ENCODE measurements at places on chromosomes 7 and 10.
A peak's percentile ranks its signal among the peaks of the same experiment; 100 is the strongest.

DNA sequence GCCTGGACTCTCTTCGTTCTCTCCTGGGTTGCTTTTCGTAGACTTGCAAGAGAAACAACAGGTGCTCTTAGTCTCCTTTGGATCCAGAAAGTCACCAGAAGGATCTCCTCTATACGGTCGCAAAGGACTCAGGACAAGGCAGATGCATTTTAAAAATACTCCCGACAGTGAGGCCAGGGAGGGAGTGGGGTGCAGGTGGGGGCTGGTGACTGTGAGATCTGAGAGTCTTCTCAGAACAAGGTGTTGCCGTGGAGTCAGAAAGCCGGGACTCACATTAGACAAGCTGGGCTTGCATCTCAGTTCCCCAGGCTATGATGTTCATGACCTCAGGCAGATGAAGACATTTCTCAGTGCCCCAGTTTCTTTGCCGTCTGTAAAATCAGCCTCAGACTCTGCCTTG is 507.2 kb downstream of the TCERG1L start:
- no peak for DNase-seq

DNA sequence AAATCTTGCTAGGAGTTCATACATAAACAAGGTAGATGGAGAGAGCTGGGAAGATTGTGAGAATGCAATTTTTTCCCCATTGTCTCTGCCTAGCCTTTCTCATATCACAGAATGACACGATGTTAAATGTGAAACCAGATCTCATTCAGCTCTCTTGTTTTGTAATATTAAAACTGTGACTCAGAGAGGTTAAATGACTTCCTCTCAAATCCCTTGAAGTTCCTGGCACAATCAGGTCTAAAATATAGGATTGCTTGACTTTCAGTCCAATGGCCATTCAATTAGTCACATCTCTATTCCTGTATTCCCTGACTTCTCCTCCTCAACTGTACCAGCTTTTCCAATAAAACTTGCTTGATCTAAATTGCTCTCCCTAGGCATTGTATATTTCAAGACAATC is 3.1 kb downstream of the ANKRD22 start:
- DNase-seq = peak; percentile 84

- DNase-seq = no peak
Measured at GRCh38 chr10:95475003-95475383, 86.2 kb downstream of the SORBS1 start.

DNA sequence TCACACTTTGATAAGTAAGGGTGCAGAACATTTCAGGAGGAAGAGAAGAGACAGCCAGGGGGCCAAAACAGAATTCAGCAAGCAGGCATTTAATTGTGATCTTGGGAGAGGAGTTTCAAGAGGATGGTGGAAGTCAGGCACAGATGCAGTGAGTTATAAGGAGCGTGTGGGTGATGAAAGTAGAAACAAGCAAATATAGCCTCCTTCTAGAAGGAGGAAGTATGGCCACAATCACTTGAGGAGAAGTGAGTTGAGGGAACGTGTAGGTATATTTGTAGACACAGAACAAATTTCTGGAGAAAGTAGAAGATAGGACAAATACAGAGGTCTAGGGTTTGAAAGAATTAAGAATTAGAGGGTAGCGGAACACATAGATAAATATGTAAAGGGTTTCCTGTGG is 165.8 kb downstream of the CACNB2 start:
- DNase-seq = no peak

DNA sequence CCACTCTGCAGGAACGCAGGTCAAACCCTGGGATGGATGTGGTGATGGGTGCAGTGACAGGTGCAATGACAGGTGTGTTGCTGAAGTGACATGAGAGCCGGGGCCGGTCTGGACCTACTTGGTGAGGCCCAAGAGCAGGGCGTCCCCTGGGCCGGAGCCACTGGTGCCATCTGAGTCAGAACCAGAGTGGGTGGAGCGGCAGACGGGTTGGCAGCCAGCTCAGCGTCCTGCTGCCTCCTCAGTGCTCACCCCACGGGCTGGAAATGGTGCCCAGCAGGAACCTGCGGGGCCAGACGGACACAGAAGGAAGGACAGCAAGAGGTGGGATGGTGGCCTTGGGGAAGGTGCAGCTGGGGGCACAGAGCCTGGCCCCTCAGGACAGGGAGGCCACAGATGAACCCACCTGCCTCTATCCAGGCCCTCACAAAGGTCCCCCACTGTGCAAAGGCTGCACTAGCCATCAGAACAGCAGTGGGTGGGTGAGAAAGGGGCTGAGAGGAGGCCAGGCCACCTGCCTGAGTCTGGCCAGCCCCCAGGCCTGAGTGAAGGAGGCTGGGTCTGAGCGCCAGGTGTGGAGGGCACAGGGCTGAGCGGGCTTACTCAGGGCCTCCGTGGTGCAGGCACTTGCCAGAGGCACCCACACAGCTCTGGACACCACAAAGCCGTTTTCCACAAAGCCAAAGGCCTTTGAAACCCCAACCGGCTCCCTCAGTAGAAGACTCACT is 129.0 kb upstream of the PPP2R2D start:
- no peak for DNase-seq

DNA sequence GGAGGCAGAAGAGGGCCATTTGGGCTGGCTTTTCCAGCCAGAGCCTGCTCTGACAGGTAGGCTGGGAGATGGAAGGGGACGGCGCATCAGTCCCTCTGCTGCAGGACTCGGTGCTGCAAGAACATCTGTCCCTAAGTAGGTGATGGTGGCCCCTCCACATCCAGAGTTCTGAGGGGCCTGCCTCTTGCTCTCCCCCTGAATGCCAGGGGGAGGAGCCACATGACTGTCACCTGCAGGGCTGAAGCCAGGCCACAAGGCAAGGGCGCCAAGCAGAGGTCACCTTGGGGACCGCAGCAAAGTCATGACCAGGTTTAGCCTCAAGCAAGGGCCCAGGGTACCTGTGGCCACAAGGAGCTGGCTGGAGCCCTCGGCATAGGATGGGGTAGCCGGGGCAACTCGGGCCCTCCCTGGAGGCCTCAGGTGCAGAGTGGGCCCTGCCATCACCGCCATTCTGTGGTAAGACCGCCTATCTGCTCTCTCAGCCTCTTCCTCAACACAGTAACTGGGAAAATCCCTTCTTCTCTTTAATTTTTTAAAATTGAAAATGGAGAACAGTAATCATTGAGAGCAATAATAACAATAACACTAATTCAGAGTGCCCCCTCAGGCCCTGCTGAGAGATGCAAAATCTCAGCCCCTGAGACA is 99.3 kb downstream of the FAM53B start:
- DNase-seq = no peak

DNA sequence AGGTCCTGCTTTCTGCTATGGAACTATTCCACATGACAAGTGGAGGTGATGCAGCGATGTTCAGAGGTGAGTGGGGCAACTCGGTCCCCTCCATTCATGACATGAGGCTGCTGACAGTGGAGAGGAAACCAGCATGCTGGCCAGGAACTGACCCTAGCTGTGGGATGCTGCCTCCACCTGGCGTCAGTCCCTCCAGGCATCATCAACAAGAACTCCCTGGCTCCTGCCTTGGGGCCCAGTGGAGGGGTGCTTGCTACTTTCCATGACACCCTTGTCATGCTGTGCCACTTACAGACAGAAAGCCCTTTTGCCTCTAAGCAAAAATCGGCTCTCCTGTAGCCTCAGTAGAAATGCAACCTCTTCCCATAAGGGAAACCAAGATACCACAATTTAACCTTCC is 118.5 kb downstream of the LRRC18 start:
- no peak for DNase-seq

GRCh38 chr7:54831046-54831643 is 72.1 kb upstream of the SEC61G start:
- peak; percentile 13 for DNase-seq

DNA sequence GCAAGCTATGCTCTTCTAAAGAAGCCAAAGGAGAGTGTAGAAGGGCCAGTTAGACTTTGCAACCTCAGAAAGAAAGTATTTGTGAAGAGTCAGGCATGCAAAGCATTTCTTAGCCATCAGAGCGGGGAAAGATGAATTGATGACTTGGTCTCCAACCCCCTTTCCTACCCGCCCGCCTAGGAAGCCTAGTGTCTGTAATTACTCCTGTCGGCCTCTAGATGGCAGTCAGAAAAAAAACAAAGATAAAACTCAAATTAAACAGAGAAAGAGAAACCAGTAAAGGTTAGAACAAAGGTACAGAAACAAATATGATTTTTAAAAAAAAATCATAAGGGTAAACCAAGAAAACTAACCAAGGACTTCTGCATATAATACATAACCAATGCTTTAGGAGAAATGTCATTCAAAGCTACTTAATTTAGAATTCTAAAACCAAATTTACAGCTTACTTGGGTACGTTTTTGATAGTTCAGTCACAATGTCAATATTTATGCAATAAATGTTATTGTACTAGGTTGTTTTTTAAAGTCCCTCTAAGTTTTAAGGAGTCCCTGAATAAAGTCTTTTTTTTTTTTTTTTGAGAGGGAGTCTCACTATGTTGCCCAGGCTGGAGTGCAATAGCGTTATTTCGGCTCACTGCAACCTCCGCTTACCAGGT is 97.6 kb downstream of the LYZL1 start:
- peak; percentile 31 for DNase-seq

- DNase-seq = peak; percentile 21
Measured at GRCh38 chr10:484925-485661, 204.4 kb downstream of the DIP2C start.

DNA sequence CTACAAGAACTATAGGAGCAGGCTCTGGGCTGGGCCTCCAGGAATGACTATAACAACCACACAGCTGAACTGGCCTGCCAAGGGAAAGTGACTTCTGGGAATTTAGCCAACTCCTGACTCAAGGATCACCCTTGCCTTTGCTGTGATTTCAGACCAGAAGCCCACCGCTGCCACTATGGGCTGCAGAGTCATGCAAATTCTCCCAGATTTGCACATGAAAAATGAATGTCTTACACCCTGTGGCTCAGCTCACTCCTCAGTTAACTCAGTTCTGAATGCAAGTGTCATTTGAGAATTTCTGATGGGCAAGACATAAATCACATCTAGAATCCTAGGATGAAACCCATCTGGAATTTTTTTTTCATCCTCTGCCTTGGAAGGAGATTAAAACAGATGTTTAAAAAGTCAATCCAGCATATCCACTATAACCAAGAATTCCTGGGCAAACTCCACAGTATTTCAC is 186.5 kb upstream of the BET1 start:
- DNase-seq = peak; percentile 94

GRCh38 chr10:3010816-3011460 is 56.4 kb upstream of the PFKP start:
- peak; percentile 64 for DNase-seq

GRCh38 chr7:18086165-18087025 is 58.7 kb upstream of the PRPS1L1 start:
- no peak for DNase-seq

DNA sequence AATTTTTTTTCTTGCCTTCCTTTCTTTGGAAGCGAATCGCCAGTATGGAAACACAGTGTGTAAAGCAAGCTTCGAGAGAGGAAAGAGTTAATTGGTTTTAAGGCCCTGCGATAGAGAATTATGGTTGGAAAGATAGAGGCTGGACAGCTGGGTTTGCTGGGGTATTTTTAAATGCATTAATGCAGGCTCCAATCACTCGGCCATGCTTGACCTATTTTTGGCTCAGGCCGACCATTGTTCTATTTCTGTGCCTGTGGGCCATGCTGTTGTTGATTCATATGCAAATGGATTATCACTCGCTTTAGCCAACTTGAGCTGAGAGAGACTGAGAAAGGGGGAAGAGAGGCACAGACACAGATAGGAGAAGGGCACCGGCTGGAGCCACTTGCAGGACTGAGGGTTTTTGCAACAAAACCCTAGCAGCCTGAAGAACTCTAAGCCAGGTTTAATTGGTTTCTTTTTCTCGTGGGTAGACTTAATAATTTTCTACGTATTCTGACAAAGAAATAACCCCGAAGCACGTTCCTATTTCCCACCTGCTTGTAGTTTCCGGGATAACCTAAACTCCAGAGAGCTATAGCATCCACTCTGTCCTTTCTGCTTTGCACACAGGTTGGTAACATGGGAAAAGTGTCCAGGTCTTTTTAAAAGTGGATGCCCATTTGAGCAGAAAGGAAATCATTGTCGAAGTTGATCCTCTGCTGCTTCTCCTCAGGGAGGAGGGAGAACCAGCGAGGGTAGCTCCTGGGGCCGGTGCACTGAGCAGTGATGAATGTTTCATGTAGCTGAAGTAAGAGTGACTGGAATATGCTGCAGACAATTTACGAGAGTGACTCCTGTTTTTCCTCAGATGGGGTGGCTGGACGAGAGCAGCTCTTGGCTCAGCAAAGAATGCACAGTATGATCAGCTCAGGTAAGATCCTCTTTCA is at the start of gene HDAC9:
Gene HDAC9 (plus strand): TSS at position 338 of the 929 bp plus-strand sequence. CDS start 554 bp downstream, at position 892.
- DNase-seq = peak; percentile 43

- peak; percentile 3 for DNase-seq
Measured at GRCh38 chr7:141097430-141097829, 23.6 kb downstream of the TMEM178B start.

DNA sequence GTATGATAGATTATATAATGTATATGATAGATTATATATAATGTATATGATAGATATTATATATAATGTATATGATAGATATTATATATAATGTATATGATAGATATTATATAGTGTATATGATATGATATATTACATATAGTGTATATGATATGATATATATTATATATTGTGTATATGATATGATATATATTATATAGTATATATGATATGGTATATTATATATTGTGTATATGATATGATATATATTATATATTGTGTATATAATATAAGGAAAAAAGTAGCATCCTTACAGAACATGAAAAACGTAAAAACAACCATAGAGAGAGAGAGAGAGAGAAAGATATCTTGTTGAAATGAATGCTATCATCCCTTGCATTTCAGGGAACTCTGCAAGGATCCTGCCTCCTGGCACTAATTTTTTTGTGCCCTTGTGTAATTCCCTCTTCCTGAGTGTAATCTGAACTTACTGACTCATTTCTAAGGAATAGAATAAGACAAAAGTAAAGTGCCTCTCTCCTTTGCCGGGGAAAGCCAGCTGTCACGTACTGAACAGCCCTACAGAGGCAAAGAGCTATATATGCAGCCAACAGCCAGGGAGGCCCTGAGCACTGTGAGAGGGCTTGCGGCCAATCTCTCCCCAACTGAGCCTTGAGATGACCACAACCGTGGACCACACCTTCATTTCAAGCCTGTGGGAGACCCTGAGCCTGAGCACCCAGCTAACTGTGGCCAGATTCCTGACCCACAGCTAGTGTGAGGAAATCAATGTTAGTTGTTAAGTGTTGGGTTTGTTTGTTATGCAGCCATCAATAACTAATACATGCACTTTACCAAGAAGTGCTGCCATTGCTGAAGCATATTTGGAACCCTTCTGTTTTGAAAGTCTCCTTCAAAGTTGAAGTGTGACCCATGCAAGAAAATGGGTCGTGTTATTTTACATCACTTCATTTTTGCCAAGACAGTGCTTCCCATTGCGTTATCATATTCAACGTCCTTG is 61.1 kb upstream of the EZH2 start:
- peak; percentile 66 for DNase-seq

DNA sequence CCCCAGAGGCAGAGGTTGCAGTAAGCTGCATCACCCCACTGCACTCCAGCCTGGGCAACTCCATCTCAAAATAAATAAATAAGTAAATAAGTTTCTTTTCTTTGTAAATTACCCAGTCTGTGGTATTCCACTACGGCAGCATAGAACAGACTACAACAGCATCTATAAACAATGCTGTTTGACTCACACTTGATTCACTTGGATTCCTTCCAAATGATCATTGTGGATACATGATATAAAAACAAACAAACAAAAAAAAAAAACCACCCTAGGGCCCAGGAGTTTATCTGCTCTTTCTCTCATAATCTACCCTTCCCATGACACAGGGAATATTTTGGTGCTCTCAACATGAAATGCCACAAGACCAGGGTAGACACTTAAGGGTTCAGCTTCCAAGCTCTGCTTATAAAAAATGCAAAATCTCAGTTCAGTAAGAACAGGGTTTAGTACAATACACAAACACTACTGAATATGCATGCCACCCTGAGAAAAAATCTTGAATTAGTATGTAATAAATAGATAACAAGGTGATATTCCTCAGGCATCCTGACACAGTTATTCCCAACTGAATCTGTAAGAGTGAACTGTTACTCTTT is 200.9 kb downstream of the FAM107B start:
- peak; percentile 80 for DNase-seq
